ENCODE measurements at places on chromosomes 7 and 10.

GRCh38 chr10:83765731-83766130 is 373.6 kb upstream of the GHITM start:
- no peak for DNase-seq

DNA sequence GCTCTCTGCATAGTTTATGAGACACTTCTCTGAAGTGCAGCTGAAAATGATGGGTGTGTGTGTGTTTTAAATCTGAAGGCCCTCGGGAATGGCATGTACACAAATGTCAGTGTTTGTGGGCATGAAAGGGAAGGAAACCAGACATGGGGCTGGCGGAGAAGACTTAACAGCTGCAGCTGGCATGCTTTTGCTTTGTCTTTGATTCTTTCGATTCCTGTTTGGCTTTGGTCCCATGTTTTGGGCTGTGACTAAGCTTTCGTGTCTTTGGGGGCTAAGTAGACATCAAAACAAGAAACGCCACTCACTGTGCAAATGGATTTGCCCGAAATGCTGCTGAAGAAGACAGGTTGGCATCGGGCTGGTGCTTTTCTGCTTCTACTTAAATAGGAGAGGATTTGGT is 179.3 kb downstream of the PFKFB3 start:
- DNase-seq = no peak

GRCh38 chr10:48406204-48406603 is 99.7 kb downstream of the MAPK8 start:
- no peak for DNase-seq

- DNase-seq = no peak
Observed at GRCh38 chr10:123991611-123992570, 100.3 kb upstream of the CPXM2 start.

DNA sequence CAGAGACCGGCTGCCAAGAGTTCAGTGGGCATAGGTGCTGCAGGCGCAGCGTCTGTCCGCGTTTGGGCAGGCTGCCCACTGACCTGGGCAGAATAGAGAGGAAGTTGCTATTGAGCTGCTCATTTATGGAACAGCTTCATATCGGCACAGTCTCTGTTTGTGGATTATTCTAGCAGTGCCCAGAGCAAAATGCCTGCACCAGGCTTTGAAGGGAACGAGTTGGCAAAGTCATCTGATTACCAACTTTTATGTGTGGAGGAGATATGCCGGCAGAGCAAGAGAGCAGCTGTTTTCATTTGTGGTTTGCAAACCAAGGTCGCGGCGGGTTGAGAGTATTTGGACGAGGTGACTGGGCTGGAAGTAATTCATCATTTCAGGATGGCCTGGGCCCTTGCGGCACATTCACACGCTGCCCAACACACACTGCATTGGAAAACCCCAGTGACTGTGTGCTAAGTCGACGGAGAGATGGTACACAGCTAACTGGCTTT is 228.5 kb downstream of the TCERG1L start:
- DNase-seq = no peak

DNA sequence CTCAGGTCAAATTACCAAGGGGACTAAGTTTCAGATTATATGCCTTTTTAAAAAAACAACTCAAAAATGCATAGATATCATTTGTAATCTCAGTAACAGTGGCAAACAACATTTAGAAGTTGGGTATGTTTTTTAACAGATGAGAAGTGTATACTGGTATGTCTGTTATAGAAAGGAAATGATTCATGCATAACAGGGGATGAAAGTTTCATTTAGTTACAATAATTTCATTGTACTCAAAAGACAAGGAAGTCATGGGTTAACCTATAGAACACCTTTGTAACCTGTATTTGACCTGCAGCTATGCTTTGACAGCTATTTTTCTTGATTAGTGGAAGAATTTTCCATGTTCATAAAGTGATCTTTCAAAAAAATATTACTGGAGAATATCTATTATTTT is 35.4 kb upstream of the FAM133B start:
- DNase-seq = no peak

- peak; percentile 56 for DNase-seq
Observed at GRCh38 chr7:101017064-101017777, 2.7 kb upstream of the MUC17 start.

GRCh38 chr10:62109587-62110293 is 158.9 kb downstream of the RTKN2 start:
- no peak for DNase-seq

All from 8988T (cell line).